ENCODE measurements at places on chromosomes 4 and X.

- DNase-seq, result no peak
Observed at GRCh38 chr4:151850791-151851213, 90.0 kb upstream of the GATB start.

- no peak for DNase-seq
Observed at GRCh38 chrX:31969714-31970113, 897.9 kb upstream of the FTHL17 start.

DNA sequence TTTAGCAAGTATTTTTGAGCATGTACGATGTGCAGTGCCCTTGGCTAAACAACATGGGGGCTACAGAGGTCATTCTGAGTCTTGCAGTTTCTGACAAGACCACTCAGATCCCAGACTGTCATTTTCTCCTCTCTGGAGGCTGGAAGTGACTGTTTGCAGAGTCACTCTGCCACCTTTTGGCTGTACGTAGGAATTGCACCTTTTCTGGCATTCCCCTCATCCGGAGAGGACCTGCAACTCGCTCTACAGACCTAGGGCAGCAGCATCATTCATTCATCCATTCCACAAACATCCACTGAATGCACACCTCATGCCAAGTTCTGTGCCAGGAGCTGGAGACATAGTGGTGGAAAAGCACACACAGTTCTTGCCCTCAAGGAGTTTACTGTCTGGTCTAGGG is 160.4 kb upstream of the GPR101 start:
- no peak for DNase-seq

DNA sequence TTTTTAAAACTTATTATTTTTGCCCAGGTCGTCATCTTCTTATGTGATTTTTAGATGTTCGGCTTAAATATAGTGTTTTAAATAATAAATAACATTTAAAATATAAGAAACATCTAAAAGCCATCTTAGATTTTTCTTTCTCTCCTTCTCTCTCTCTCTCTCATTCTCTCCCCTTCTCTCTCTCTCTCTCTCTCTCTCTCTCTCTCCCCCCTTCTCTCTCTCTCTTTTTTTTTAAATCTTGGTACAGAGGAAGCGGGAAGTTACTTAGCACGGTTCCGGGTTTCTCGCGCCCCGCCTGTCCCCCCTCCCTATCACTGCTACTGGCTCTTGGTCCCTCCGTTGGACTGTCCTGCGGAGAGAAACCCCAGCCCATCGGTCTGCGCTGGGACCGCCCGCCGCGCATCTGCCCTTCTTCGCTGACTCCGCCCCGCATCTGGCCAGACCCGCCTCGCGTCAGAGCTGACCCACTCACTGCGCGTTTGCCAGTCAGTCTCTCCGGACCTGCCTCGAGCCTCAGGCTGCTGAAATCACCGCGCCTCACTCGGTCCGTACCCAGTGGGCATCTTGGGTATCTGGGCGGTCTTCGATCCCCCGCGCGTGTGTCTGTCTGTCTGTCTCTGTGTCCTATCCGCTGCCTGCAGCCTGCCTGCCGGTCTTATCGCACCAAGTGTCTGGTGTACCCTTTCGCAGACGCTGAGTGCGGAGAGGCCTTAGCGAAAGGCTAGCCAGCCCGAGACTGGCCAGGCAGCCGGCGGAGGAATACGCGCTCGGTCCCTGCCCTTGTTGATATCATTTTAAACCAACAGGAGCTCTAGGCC is at the start of gene PABPC5:
Gene PABPC5, plus strand, starts transcription at position 489 of the 818 bp plus-strand sequence. CDS start 739 bp downstream, outside the sequence.
- no peak for DNase-seq

- DNase-seq, result no peak
Observed at GRCh38 chr4:37568489-37568888, 117.7 kb downstream of the RELL1 start.

GRCh38 chr4:77073106-77073809 is 2.5 kb downstream of the CCNI start:
- no peak for DNase-seq

DNA sequence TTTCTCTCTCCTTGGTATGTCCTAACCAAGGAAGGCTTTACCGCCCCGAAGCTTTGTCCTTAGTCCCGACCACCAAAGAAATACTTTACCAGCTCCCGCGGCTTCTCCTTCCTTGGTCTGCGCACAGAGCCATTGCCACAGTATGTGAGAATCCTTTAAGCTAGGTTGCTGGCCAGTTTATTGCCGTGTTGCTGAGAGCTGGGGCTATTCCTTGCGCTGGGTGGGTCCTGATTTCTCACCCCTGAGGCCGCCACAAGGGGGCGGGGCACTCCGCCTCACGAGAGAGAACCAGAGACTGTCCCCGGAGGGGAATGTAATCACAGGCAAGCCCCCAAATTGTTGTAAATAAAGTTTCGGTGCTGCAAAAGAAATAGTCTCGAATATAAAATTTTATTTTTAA is 331.0 kb upstream of the PCDH10 start:
- no peak for DNase-seq

DNA sequence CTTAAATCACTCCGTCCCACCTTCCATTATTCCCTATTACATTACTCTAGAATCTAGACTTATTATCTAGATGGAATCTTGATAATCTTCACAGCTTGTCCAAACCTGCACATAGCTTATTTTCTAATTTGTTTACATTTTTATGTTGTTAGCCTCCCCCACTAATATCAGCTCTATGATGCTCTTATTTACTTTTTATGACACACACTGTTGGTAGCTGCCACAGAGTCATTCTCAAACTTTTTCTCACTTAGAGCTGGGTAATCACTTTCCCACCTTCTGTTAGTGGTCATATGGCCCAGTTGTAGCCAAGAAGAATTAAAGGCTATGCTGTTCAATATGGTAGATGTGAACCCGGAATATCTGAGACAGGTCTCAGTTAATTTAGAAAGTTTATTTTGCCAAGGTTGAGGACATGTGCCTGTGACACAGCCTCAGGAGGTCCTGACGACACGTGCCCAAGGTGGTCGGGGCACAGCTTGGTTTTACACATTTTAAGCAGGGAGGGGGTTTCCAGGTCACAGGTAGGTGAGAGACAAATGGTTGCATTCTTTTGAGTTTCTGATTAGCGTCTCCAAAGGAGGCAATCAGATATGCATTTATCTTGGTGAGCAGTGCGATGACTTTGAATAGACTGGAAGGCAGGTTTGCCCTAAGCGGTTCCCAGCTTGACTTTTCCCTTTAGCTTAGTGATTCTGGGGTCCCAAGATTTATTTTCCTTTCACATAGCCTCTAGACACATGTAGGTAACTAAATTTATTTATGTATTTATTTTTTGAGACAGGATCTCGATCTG is 7.0 kb upstream of the ADGRA3 start:
- no peak for DNase-seq

- DNase-seq, result no peak
Observed at GRCh38 chrX:77527233-77528001, 80.2 kb downstream of the FGF16 start.

DNA sequence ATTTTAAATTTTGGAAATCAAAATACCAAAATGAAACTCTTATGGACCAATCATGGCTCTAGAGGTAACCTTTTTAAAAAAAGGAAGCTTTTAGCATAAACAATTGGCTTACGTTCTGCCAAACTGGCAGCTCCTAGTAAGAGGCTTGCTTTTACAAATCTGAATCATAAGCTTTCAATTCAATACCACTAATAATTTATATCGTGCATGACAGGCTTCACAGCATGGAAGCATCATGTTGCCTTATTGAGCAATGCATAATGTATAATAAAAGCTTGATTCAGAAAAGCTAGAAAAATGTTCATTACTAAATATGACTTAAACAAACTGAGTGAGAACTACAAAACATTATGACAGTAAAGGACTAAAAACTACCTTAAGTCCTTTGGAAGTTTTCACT is 280.9 kb downstream of the IQCM start:
- no peak for DNase-seq

GRCh38 chr4:65653740-65654361 is 16.4 kb downstream of the EPHA5 start:
- DNase-seq, result no peak

- DNase-seq, result no peak
Observed at GRCh38 chrX:13899607-13900006, 82.7 kb upstream of the GPM6B start.

DNA sequence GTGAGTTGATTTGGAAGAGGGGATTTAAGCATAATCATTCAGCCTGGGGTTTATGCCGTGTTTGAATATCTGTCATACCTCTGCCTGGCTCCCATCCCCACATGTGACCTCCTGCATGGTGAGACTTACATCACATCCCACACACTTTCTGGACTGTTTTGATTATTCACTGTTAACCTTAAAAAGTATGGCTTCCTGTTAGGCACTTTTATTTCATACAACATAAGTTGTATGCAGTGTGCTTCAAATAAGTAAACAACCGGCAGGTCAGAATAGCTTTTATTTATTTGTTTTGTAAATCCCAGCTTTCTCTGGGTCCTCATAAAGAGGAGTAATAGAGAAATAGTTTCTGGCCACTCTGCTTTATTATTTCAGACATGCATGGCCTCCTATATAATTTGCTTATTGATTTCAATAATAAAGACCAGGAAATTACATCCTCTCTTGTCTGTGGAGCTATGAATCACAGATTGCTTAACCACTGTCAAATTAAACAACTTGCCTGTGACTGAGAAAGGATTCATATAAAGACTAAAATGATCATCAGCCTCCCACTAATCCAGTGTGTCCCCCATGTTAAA is 376.8 kb upstream of the ZFP42 start:
- DNase-seq, result no peak

Data from LoVo (cell line).